ENCODE measurements at places on chromosomes 7 and 10.

GRCh38 chr7:50854831-50855230 lies 72.1 kb upstream of the GRB10 start:
- no peak for DNase-seq

DNA sequence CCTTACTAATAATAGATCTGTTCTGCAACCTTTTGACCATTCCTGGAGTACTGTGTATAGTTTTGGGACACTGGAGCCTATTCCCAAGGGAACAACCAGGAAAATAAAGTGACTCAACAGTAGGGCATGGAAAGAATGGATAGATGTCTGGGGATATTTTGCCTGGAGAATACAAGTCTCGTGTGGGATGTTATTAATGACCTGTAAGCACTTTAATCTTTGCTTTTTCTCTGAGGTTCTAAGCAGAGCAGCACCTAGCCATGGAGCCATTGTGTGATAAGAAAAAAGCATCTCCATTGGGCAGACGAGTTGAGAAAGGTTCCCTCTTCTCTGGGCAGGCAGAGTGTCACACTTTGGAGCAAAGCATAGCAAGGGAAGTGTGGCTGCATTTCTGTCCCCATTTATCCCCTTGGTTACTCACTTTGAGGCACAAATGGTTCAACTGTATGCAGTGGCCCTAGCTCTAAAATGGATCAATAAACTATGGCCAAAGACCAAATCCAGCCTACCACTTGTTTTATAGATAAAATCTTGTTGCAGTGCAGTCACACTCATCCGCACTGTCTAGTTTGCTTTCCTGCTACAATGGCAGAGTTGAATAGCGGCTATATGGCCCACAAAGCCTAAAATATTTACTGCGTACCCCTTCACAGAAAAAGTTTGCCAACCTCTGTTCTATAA lies 21.0 kb upstream of the CCDC71L start:
- DNase-seq: no peak

DNA sequence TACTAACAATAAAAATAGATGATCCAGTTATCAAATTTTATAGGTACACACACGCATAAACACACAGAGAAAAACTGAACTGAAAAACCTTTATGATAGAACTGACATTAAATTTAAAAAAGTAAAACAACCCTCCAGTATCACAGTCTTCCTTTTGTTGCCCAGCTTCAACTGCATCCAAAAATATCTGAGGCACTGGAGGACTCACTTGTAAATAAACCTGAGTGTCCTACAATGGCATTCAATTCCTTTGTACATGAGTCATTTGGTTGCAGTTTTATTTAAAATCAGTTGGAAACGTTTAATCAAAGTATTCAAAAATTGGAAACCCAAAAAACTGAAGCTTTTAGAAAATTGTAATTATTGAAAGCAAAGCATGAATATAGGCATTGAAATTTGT lies 265.2 kb upstream of the CSTF2T start:
- no peak for DNase-seq

- no peak for DNase-seq
Measured at GRCh38 chr10:128174581-128175559, 48.6 kb upstream of the MKI67 start.

GRCh38 chr7:28626624-28627262 lies 214.4 kb downstream of the CREB5 start:
- DNase-seq: no peak

DNA sequence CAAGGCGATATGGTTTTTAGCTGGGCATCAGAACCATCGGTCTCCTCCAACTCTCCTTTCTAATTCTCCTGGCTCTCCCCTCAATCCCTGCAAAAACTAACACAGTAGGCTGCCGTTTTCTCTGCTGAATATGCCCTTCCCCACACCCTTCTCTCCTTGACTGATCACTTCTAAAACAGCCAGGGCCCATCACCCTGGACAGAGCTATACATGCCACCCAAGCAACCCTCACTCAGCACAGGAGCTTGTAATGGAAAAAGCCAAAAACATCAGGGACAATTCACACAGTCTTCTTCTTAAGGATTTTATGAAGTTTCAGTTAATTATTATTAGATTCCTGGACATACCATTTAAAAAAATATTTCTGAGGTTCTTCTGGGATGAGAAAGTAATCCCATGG lies 61.5 kb downstream of the PIK3AP1 start:
- no peak for DNase-seq

GRCh38 chr7:149310113-149310836 lies 48.3 kb downstream of the ZNF783 start:
- DNase-seq: no peak

- DNase-seq: no peak
Measured at GRCh38 chr7:139127648-139128047, 18.1 kb upstream of the ZC3HAV1 start.

DNA sequence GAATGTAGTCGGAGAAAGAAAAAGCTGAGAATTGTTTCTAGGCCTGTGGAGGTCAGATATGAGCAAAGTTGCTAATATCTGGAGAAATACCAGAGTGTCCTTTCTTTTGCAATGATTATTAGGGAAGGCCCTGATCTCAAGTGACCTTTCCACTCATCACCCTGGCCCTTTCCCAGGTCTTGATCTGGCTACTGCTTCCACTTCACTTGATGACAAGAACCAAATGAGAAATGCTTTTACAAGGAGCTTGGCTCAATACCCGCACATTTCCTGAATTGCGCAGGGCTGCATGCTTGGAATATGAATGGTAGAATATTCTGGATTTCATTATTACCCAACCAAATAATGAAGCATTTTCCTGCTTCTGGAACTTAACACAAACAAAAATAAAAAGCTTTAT lies 104.6 kb downstream of the ITGB8 start:
- DNase-seq: no peak

GRCh38 chr10:130010653-130011052 lies 46.6 kb upstream of the EBF3 start:
- no peak for DNase-seq

DNA sequence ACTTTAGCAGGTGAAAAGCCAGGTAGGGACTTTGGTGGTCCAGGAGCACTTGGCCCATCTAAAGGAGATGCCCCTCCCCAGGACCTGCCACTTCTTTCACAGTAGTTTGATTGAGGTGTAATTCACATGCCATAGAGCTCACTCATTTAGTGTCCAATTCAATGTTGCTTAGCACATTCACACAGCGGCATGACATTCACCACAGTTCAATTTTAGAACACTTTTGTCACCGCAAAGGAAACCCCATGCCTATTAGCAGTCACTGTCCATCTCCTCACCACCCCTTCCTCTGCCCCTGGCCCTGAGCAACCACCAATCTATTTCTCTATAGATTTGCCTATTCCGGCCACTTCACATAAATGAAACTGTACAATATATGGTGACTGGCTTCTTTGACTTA lies 211.6 kb upstream of the ZMIZ1 start:
- DNase-seq: no peak

DNA sequence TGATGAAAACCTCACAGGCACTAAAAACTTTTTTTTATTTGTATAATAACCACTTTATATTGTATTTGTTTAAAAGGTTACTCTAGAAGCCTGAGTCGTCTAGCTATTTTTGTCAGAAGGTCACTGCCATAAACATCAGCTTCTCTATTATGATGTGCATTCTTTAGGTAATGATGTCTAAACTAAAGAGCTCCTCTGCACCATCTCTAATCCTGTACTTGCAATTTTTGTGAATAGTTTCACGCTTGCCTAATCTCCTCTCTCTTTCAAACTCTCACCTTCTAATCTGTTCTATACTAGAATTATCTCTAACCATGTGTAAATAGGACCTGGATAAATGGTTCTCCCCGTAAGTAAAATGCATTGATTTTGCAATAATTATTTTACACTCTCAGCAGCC lies 10.5 kb upstream of the CHUK start:
- DNase-seq: no peak

DNA sequence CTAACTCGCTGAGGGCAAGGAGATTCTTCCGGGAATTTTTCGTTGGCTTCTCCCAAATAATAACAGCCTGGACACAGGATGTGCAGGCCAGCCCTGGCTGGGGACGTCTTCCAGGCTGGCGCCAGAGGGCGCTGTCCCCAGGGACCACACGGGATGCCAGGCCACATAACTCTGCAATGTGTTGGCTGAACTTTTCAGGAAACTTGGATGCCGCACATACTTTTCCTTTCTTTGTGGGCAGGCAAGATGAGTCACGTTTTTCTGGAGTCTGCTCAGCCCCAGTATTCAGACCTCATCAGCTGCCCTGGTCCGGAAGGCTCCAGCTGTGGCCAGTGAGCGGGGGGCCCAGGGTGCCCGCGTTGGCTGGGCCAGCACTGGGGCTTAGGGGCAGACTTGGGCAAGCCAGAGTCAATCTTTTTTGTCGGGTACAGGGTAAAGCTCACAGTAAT lies 122.7 kb downstream of the PRKAG2 start:
- DNase-seq: no peak

GRCh38 chr10:71354776-71355175 lies 35.7 kb downstream of the SLC29A3 start:
- DNase-seq: no peak

- DNase-seq: no peak
Measured at GRCh38 chr7:155583636-155584035, 37.3 kb upstream of the CNPY1 start.

DNA sequence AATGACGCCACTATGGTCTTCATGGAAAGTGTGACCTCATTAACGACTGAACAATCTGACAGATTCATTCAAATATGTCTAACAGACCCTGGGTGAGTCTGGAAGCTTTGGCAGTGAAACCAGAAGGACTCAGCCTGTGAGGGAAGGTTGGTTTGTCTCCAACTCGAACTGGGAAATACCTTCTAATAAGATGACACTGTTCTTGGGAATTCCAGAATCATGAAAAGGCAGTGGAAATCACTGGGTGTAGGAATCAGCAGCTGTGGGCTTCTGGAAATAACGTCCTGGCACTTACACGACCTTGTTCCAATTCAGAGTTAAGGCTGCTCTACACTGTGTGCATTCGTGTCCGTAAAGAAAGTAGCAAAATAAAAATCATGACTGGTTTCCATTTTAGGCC lies 75.1 kb downstream of the DGKI start:
- no peak for DNase-seq

DNA sequence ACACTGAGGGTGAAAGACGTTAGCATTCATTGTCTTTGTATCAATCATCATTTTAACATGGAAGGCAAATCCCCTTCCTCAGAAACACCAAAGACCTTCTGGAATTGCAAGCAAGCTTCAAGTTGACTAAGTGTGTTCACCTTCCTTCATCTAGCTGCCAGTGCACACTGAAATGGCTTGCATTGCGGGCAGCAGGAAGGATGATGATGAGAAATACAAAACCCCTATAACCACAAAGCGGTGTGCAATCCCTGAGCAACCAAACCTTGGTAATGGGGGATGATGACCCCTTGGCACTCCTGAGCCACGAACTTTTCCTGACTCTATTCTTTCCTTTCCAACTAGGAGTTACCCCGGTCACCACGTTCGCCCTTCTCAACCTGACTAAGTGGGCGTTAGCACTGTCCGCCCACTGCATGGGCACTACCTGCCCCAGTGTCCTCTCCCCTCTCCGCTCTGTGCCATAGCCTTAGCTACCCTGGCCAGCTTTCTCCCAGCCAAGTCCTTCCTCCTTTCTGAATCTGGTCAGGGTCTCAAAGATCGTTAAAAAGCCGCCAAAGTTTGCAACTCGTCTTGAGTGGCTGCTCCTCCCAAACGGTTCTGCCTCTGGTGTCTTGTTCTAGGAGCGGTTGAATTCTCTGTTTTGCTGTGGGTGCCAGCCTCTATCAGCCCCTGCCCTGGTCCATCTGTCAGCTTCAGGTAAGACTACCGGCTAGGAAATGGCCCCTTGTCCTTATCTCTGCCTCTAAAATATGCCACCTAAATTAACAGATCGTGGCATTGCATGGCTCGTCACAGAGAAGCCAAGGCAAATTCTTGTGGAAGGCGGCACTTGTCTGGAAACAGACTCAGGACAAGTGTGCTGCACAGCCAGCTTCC lies 586 bp upstream of the AOC1 start:
- no peak for DNase-seq

GRCh38 chr7:50307368-50308032 lies 3.0 kb downstream of the IKZF1 start:
- no peak for DNase-seq

DNA sequence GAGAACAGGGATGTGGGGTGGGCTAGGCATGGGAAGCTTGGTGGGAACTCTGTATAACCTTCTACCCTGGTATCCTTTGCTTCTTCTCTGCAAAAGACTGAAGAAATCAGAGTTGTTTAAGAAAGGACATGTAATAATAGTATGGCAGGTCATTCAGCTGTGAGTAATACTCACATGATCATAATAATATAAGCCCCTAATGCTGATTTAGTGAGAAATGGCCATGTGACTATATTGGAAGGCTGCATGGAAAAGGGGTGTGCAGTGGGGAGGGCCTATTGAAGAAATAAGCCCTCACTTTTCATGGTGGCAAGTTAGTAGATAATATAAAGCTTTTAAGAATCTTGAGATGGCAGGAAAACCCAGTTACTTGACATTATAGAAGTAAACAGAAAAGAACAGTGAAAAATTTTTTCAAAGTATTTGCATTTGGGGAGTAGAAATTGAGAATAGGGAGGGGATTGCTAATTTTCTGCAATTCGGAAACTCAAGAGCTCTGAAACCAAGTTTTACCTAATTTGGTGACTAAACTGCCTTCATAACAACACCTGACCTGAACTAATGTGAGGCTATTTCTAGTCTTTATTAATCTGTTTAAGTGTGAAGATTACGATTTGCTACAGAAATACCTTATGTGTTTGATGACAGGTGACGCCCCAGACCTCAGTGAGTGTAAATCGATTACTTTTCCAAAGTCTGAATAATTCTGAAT lies 44.4 kb downstream of the ATXN7L1 start:
- DNase-seq: no peak

DNA sequence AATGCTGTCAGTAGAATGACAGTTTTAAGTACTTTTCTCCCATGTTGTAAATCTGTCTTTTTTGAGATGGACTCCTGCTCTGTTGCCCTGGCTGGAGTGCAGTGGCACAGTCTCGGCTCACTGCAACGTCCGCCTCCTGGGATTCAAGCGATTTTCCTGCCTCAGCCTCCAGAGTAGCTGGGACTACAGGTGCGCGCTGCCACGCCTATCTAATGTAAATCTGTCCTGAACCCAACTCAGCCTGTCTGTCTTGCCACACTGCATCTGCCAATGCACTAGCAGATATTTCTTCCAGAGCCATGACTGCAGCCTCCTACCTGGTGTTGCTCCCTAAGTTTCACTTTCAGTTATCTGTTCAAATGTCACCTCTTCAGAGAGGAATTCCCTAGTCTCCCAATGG lies 264.1 kb downstream of the PHF14 start:
- no peak for DNase-seq
